ENCODE measurements at places on chromosomes 3 and 15.
A peak's percentile ranks its signal among the peaks of the same experiment; 100 is the strongest.

GRCh38 chr3:125675791-125676190, 80.5 kb upstream of the OSBPL11 start:
- peak; percentile 9 for DNase-seq

DNA sequence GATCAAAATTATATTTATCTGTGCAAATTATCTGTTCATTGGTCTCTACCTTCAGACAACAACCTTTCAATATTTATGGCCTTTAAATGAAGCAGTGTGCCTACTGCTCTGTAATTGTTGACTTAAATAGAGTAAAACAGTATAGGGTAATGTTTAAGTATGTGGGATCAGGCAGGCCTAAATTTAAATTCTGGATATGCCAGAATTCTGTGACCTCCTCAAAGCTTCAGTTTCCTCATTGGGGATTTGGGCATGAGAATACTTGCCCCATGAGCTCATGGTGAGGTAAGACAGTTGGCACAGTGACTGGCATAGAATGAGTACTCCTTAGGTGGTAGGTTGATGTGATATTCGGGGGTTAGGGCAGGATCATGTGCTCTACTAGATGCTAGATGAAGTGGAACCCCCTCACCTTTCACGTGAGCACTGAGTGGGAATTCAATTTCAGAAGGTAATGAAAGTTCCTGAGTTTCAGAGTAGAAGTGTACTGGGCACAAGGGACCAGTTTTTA, 14.9 kb downstream of the ARL8B start:
- DNase-seq, result no peak

DNA sequence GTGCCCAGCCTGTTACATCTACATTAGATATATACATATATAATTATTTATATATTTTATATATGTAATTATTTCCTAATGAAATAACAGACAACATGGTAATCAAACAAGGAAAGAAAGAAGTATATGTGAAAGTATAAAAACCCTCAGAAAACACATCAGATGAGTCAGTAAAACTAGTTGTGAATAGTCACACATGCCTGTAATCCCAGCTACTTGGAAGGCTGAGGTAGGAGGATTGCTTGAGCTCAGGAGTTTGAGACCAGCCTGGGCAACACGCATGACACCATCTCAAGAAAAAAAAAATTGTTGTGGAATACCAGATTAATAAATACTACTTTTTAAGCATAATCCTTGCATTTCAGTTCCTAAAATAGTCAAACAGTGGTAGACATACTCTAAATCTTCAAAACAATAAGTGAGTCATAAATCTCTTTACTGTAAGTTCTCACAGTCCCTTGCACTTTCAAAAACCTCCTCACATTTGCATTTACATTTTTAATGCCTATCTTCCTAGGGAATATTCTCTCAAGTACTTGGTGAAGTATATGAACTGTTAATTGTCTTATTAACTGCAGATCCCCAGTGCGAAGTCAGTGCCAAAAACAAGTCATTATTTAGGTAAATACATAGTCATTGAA, 106.5 kb downstream of the MYO9A start:
- DNase-seq, result no peak

GRCh38 chr3:195914648-195915473, 6.5 kb upstream of the TNK2 start:
- DNase-seq, result no peak

GRCh38 chr3:171649267-171649666, 161.0 kb downstream of the PLD1 start:
- DNase-seq, result no peak

- no peak for DNase-seq
Observed at GRCh38 chr3:51401735-51402134, 10.7 kb downstream of the RBM15B start.

- no peak for DNase-seq
Observed at GRCh38 chr3:42697289-42698051, 5.1 kb downstream of the HHATL start.

- no peak for DNase-seq
Observed at GRCh38 chr15:48017747-48018146, 103.0 kb upstream of the SLC24A5 start.

DNA sequence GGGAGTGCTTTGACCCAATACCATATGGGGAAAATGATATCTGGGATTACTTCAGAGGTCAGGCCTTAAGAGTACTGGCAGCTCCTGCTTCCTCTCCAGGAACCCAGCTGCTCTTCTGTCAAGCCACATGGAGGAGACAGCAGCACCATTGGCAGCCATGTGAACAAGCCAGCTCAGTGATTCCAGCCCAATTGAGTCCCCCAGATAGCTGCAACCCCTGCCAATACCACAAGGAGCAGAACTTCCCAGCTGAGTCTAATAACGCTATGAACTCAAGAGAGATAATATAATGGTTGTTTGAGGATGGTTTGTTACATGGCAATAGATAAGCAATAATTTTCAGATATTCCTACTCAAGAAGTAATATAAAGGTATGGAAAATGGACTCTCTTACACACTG, 126.8 kb upstream of the CPNE4 start:
- peak; percentile 39 for DNase-seq

GRCh38 chr15:86942285-86942684, 862.6 kb downstream of the AGBL1 start:
- DNase-seq, result no peak

DNA sequence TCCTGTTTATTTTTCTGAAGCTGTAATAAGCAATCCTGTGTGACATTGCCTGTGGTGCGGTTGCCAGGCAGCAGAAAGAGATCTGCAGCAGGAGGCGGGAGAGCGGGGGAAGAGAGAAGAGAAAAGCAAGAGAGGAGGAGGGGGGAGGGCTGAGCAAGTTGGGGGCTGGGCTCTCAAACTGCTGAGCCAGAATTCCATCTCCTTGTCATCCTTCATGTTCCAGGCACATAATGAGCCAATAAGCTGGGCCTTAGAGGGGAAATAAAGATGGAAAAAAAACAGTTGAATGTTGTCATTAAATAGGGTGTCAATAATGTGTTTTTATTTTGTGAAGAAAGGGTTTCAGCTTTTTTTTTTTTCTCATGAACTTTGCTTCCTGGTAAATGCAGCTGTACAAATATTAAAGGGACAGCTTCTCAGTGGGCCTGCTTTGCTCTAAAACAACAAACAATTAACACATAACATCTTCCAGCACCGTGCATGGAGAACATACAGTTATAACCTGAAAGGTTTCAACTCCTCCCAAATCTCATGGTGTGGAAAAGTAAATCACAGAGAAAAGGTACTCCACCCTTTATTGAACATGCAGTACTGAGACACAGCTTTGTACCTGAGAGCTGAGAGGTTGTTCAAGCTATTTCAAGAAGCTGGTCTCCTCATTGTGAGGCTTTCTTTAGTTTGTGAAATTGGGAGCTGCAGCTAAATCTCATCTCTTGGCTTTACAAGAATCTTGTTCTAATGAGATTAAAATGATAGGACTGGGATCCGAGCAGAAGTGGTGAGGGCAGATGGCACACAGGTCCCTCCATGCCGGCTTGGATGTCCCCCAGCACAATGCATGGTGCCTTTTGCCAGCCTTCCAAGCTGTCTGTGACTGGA, 451.1 kb upstream of the KCNMB2 start:
- peak; percentile 98 for DNase-seq

Measured in NCI-H82 (cell line).